ENCODE measurements at places on chromosomes 4 and X.

- DNase-seq: no peak
Measured at GRCh38 chrX:18354369-18355223, at the start of gene SCML2. SCML2 (minus strand) TSS chrX:18354688; CDS start chrX:18334071, 20,617 bp downstream.

- DNase-seq: no peak
Measured at GRCh38 chr4:34649716-34650115, 1594.6 kb downstream of the ARAP2 start.

- DNase-seq: no peak
Measured at GRCh38 chr4:99029852-99030251, 34.3 kb downstream of the METAP1 start.

DNA sequence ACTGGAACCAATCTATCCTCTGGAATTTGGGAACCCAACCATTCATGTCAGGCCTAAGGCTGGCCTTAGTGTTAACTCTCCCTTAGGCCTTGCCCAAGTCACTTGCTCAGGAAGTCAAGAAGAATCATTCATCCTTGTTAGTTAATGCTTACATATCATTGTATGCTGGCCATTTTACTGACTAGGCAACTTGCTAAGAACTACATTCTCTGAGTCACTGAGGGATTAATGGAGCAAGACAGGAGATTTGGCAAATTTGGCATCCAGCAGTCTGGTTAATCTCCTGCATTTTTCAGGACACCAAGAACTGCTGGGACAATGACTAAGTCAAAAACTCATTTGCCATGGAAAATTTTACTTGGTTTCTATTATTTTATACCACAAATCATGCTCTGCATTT lies 115.8 kb upstream of the DDIT4L start:
- DNase-seq: no peak

GRCh38 chr4:125314676-125315575 lies at the start of gene FAT4:
FAT4 (plus strand) TSS chr4:125314955; CDS start chr4:125316412, 1,457 bp downstream.
- peak; percentile 97 for DNase-seq

GRCh38 chr4:33930497-33930896 lies 2313.8 kb downstream of the ARAP2 start:
- DNase-seq: no peak
